Stimulated activated CD8-positive, alpha-beta memory T cell treated with anti-CD3 and anti-CD28 coated beads, Interleukin-7, amount 100 ng/mL, for 4 hours (primary cell): ENCODE measurements at places on chromosomes 4 and X.

GRCh38 chr4:8205749-8206611 lies 6.9 kb downstream of the SH3TC1 start:
- DNase-seq: no peak

GRCh38 chr4:76011700-76012387 lies 4.5 kb upstream of the CXCL9 start:
- no peak for DNase-seq

DNA sequence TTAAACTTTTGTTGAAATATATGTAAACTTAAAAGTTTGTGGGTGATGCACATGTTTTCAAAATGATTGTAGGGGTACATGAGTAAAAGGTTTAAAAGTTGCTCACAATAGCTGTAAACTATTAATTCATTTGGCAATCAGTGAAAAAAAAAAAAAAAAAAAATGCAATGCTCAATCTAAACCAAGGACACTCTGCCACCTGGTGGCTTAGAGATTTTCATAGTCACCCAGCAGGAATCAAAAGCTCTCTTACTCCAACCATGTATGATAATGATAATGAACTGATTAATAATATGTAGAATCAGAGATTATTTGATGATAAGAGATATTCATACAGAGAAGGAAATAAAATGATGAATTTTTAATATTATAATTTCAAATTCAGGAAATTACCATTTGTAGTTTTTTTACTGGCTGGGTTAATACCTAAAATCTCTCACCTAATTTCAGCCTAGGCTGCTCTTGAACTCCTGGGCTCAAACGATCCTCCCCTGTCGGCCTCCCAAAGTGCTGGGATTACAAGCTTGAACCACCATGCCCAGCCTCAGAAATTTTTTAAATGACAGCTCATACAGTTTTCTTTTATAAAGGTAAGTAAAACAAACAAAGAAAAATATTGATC lies 46.9 kb upstream of the SLC25A4 start:
- DNase-seq: no peak

GRCh38 chrX:75156531-75156945 lies 455 bp upstream of the ABCB7 start:
- no peak for DNase-seq
